Activated CD8-positive, alpha-beta memory T cell treated with anti-CD3 and anti-CD28 coated beads for 1 hour (primary cell): ENCODE measurements at places on chromosomes 1 and 21.

DNA sequence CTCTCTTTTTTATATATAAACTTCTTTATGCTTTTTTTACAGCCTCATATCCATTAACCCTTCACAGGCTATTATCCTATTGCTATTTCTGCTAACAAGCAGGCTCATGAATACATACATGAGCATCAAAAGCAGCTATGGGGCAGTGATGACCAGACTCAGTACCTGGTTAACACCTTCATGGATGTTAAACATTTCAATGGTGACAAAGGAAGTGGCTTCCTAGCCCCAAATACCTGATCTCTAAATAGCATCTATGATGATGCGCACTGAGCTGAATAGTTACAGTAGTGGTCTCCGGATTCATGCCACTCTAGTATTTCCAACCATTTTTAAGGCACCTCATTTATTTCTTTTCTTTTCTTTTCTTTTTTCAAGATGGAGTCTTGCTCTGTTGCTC lies 101.1 kb downstream of the TM2D1 start:
- DNase-seq, result no peak

- DNase-seq, result no peak
These were observed 47.6 kb downstream of the ARHGEF16 start for GRCh38 chr1:3501856-3502640.

GRCh38 chr21:39003982-39004633 lies 179.1 kb downstream of the PSMG1 start:
- no peak for DNase-seq

- no peak for DNase-seq
These were observed 107.4 kb downstream of the TBX19 start for GRCh38 chr1:168387781-168388760.

GRCh38 chr1:110151175-110151669 lies 928 bp downstream of the SLC6A17 start:
- DNase-seq, result no peak

DNA sequence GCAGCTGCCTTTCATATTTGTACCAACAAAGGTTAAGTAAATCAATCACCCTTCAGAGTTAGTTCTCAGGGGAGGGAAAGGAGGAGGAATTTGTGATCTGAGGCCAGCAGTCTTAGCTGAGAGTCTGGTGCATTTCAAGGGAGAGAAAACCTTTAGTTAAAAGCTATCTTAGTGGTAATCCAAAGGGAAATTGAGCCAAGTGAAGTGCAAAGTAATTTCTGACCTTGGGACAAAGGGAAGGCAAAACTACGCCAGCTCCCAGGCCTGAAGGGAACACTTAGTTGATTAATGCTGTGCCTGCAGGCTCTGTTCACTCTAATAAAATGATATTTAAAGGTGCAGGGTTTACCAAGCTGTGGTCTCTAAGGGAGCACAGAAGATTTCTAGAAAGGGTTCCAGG lies 23.1 kb upstream of the FMOD start:
- DNase-seq, result no peak

GRCh38 chr1:236289492-236290131 lies 7.9 kb upstream of the ERO1B start:
- DNase-seq, result no peak

DNA sequence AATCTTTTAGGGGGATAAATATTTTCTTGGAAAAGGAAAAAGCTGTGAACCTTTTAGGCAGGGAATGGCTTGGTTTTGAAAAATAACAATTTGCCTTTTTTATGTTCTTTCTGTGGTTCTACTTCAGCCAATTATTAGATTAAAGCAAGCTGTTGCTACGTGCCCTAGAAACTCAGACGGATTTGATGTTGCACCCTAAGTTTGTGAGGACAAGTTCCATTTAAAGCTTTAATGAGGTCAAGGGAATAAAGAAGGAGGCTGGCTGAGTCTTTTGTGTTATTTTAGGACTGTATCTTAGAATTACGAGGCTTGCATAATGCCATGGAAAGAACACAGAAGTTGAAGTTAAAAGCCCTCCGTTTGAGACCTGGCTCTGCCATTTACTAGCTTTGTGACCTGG lies 216.9 kb downstream of the NUF2 start:
- DNase-seq, result no peak

GRCh38 chr1:79193211-79194079 lies 186.9 kb upstream of the ADGRL4 start:
- no peak for DNase-seq
